ENCODE measurements at places on chromosomes 2 and 18.

- no peak for DNase-seq
These were observed 108.7 kb downstream of the ANKRD44 start for GRCh38 chr2:197201874-197202273.

- DNase-seq, result no peak
These were observed 25.1 kb upstream of the GPR17 start for GRCh38 chr2:127620866-127621265.

DNA sequence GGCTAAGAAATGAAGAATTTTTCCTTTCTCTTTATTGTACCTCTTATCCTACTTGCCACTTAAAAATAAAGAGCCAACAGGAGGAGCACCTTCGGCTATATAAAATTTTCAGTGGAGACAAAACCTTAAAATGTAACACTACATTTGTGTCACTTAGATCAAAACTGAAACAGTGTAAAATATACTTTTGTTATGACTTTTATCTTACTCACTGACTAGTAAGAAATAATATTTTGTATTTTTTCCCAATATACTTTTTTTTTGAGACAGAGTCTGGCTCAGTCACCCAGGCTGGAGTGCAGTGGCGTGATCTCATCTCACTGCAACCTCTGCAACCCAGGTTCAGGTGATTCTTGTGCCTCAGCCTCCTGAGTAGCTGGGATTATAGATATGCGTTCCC lies 28.3 kb downstream of the KCNJ13 start:
- no peak for DNase-seq

- DNase-seq, result no peak
These were observed 79.8 kb upstream of the STK17B start for GRCh38 chr2:196251132-196251531.

GRCh38 chr18:31657823-31658669 lies 26.3 kb downstream of the B4GALT6 start:
- no peak for DNase-seq

GRCh38 chr2:287911-288757 lies at the start of gene ALKAL2:
ALKAL2 (minus strand) TSS chr2:288091; CDS start chr2:287835, 256 bp downstream.
- no peak for DNase-seq

DNA sequence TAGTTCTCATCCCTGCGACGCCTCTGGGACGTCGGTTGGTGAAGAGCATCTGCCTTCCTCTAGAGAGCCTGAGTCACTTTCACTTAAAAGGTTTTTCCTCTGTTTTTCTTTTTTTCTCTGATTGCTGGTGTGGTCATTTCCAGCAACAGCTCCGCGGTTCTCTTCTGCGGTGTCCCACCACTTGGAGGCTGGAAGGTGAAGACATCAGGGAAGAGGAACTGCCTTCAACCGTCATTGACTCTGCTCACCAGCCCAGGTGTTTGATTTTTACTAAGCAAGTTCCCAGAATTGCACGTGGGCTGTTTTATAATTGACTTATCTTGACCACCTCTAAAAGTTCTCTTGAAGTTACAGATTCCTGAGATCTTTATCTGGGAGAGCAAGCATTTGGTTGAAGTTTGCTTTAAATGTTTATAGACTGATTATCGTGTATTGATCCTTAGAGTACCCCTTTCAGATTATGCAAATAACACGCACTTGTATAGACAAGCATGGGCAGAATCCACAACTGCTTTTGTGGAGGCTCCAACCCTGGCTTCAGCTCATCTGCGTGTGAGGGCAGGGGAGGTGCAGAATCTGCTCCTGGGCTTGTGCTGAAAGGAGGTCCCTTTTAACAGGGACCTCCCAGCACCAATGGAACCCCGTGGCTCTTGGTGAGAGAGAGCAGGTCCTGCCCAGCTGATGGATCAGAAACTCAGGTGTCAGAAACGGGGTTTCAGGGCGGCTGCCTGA lies 3.5 kb downstream of the CTDP1 start:
- DNase-seq, result no peak

- DNase-seq, result no peak
These were observed 9.4 kb upstream of the IL1RL1 start for GRCh38 chr2:102301867-102302362.

- DNase-seq, result no peak
These were observed 615.2 kb downstream of the CNTNAP5 start for GRCh38 chr2:124640221-124640750.

- DNase-seq, result no peak
These were observed 360.9 kb downstream of the ERBB4 start for GRCh38 chr2:212177724-212178123.
